Fibroblast of skin of scalp (primary cell): ENCODE measurements at places on chromosomes 1 and 21.

DNA sequence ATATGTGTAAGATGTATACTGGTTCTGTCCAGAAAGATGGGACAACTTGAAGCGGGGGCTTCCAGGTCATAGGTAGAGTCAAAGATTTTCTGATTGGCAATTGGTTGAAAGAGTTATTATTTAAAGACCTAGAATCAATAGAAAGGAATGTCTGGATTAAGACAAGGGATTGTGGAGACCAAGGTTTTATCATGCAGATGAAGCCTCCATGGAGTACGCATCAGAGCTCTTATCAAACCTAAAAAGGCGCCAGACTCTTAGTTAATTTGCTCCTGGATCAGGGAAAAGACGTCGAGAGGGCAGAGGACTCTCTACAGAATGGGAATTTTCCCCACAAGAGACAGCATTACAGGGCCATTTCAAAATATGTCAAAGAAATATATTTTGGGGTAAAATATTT lies 23.7 kb upstream of the ETV3 start:
- DNase-seq = no peak

DNA sequence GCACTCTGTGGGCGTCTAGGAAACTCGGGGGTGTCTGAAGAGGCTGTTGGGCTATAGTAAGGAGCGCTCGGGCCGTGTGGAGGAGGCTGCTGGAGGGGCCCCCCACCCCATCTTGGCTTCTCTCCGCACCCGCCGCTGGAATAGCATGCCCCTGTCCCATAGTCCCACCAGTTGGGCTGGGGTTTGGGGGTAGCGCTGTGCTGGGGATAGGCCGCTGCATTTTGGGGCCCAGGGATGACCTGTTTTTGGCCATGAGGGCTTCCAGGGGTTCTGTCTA lies 511 bp downstream of the EFNA3 start:
- DNase-seq = no peak

DNA sequence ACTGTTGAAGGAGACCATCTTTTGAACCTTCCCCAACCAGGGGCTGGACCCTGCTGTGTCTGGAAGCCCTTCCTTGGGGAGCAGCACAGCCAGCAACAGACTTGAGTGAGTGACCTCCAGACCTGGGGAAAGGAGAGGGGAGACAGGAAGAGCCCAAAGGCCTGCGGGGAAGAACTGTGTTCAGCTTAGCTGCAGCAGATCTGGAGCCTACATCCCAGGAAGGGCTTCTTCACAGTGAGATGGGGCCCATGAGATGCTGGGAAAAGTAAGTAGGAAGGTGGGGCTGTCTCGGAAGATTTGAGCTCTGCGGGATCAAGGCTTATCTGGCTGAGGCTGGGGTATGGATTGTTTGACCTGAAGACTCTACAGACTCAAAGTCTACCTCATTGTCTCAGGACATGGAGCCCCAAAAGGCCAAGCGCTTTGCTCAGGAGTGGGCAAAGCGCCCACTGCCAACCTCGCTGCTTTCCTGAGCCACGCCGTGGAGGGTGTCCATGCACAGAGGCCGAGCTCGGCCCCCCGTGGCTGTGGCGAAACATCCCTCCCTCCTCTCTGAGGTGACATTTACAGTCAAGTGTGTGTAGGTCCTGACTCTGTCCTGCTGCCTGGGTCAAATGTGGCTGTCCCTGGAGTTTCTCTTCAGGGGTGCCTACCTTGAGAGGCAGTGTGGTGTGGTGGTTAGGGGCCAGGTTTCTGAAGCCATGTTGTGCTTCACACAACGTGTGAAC lies 24.5 kb downstream of the SPOCD1 start:
- no peak for DNase-seq

- DNase-seq = peak; percentile 70
Measured at GRCh38 chr1:48572646-48573258, 100.7 kb upstream of the SPATA6 start.

DNA sequence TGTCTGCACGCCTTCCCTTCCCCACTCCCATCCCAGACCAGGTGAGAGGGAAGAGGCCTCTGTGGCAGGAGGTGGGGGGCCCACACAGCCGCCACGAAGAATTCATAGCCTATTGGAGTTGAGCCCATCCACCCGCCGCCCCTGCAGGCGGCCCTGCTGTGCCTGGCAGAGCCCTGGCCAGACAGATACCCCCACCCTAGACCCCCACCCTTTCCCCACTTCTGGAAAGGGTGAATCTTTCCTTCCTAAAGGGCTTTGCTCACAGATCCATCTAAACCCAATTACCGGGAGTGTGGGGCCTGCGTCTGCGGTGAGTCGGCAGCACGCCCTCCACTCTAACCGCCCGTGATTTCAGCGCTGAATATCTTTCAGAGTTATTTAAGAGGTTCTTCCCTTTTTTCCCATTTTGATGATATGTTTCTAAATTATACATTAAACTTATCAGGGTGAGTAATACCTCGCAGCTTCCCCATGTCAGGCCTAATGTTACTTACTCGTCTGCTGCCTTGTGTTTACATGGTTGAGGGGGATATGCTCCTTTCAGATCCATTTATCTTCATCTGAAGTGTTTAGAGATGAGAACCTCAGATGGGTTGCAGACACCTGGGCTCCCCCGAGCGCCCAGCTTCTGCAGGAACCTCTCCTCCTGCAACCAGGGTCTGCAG lies 183.9 kb upstream of the VAMP3 start:
- DNase-seq = no peak

DNA sequence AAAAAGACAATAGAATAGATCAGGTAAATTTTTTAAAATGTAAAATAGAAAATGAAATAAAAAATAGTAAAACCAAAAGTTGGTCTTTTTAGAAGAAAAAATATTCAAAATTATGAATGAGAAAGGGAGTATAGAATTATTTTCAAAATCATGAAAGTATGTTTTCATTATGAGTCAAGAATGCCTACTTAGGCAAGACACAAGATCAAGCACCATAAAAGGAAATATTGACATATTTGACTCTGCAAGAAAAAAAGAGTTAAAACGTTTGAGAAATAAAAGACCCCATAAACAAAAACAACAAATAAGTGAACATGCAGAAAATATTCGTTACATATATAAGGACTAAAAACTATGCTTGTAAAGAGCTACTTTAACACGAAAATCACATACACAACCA lies 4.8 kb upstream of the COX20 start:
- DNase-seq = peak; percentile 57

- no peak for DNase-seq
Measured at GRCh38 chr1:30982431-30982830, 73.9 kb upstream of the SDC3 start.

DNA sequence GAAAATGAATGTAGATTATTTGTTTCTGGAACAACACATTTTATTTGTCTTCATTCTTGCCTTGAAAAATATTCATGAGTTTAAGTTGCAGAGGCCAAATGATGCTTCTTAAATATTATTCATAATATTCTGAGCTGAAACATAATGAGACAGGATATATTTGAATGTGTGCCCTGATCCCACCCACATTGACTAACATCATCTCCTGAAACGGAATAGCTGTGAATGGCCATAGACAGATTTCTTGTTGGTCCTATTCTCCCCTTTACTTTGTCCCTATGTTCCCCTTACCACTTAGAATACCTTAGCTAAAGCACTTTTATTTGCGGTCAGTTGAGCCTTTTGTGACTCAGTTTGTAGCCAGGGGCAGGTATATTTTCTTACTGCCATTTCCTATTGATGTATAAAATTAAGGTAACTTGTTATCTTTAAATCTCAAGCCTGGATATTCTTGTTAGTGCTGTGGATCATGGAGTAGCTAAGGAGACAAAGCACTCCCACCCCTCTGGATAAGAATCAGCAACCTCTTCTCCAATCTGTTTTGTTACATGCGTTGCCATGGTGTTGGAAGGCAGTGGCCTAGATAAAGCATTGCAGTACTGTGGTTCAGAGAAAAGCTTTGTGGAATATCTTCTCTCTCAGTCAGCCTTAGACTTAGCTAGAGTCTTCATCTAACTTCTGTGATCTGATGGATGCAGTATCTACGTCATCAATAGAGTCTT lies 478.5 kb upstream of the DEPDC1 start:
- no peak for DNase-seq

- DNase-seq = no peak
Measured at GRCh38 chr1:113770031-113770430, 10.7 kb upstream of the PHTF1 start.

DNA sequence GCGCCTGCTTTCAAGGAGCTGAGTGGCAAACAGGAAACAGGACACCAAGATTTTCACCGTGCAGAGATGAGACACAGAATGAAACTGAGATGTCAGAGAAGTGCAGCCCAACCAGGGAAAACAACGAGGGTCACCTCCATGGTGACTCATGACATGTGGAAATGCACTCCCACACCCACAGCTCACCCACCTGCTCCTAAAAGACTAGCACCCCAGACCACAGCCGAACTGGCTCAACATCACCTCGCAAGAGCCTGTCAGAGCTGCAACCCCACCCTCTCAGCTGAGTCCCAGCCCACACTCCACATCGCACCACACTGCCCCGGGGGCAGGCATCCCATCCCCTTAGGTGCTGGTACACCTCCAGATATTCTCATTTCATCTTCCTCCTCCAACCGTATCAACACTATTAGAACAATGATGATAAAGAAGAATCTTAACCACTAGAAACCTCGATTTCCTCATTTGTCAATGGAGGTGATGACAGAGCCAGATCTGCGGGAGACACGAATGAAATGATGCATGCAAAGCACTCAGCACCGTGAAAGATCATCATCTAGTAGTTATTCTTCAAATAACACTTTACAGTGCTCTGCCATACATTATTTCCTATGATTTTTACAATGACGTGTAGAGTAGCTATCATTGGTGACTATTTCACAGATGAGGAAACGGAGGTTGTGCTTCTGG lies 103.2 kb downstream of the DMRTB1 start:
- no peak for DNase-seq

GRCh38 chr1:229197265-229197585 lies 73.7 kb upstream of the RAB4A start:
- DNase-seq = no peak

- no peak for DNase-seq
Measured at GRCh38 chr1:228401782-228402640, 4.6 kb downstream of the TRIM11 start.
